ENCODE measurements at places on chromosomes 1 and 21.
A peak's percentile ranks its signal among the peaks of the same experiment; 100 is the strongest.

DNA sequence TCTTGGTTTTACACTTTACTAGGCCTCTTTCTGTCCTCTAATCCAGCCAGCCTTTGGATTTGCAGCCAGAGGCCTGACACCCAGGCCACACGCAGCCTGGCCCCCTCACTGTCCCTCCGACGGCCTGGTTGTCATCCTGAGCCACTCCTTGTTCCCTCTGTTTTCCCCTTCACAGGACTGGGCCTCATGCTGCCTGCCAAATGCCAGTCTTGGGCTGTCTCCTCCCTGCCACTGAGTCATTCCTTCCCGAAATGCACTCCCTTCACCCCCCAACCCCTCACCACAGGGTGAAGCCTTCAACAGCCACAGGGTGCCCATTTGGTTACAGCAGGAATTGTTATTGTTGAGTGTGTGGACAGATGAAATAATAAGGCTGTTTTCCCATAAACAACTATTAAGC, 21.3 kb downstream of the ACOT11 start:
- DNase-seq: no peak

DNA sequence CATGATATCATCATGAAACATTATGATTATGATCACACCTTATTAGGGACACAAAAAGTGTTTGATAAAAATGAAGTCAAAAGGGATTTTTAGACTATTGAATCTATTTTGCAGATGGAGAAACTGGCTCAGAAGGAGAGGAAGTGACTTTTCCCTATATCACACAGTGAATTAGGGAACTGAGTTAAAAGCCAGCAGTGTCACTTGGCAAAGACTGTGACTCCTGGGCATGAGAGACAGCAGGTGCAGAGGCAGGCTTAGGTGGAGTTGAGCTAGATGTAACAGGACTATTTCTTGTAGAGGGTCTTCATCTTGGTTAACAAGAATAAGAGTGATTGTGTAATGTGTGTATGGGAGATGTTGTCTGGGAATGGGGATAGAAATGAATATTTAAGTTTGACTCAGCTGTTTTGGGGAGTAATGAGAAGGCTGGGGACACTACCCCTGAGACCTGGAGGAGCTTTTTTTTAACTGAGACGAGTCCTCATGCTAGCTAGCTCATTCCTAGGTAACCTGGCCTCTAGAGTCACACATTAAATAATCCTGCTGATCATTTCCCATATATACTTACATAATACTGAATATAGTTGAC, 1.0 kb upstream of the CD84 start:
- DNase-seq: no peak

GRCh38 chr1:183461350-183461749, 10.9 kb upstream of the SMG7 start:
- DNase-seq: no peak

DNA sequence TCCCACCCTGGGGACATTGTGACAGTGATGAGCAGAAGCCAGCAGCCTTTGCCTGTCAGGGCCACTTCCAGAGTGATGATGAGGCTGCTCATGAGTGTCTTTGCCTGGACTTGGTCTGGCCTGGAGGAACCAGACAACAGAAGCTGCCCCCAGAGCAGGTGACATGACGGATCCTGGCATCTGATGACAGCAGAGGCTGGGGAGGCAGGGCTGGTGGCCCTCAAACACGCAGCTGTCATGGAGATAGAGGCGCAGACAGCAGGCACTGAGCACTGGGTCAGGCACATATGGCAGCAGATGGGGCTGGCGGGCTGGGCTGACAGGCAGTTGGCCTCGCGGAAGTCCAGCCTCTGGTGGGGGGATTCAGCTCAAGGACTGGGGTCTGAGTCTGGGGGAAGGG, 66.4 kb upstream of the STUM start:
- no peak for DNase-seq

GRCh38 chr1:38533772-38534472, 325.6 kb downstream of the RRAGC start:
- no peak for DNase-seq

DNA sequence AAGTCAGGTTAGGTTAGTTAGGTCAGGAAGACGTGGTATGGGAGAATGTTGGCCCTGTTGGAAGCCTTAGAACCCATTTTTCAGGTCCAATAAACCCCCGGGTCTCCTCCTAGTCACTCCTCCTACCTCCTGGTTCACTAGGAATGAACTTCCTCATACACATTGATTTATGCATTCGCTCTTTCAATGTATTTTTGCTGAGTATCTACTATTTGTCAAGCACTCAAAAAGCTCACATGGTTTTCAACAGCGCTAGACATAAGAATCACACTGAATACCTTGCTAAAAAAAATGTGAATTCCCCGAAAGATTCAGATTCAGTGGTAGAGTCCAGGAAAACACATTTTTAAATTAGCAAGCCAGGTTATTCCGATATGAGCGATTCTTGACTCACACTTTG, 85.8 kb upstream of the LRRN2 start:
- no peak for DNase-seq

DNA sequence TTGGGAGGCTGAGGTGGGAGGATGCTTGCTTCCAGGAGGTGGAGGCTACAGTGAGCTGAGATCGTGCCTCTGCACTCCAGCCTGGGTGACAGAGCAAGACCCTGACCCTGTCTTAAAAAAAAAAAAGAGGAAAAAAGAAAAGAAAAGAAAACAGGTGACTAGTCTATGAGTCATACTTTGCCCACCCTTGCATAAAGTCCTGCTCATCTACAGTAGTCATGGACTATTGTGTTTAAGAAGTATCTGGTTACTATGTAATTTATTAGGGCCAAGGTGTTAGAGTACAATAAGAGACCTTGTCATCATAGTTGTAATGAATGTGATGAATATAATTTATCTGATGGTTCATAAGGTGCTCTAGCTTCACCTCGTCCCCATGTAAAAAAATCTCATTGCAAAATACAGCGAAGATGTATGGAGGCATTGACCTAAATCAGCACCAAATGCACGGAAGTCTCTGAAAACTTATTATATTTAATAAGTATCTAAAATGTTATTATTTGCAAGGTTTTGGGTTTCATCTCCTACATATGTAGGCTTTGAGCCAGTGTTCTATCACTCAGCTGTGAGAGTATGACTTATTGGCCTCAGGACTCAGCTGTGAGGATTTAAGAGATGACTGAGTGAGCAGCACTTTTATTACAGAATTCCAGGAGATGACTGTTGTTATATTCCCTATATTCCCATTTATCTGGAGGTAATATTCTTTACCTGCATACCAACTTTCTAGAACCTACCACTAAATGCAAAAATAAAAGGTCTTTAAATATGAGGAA, 19.9 kb upstream of the KCNJ6 start:
- no peak for DNase-seq

DNA sequence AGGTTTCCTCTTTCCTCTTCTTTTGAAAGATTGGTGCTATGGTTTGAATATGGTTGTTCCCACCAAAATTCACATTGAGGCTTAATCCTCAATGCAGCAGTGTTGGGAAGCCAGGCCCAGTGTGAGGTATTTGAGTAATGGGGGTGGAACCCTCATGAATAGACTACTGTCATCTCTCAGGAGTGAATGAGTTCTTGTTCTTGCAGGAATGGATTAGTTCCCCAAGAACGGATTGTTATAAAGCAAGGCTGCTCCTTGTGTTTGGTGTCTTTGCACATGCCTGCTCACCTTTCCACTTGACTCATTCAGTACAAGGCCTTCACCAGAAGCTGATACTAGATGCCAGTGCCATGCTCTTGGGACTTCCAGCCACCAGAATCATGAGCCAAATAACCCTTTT, 223.2 kb downstream of the BACH1 start:
- no peak for DNase-seq

DNA sequence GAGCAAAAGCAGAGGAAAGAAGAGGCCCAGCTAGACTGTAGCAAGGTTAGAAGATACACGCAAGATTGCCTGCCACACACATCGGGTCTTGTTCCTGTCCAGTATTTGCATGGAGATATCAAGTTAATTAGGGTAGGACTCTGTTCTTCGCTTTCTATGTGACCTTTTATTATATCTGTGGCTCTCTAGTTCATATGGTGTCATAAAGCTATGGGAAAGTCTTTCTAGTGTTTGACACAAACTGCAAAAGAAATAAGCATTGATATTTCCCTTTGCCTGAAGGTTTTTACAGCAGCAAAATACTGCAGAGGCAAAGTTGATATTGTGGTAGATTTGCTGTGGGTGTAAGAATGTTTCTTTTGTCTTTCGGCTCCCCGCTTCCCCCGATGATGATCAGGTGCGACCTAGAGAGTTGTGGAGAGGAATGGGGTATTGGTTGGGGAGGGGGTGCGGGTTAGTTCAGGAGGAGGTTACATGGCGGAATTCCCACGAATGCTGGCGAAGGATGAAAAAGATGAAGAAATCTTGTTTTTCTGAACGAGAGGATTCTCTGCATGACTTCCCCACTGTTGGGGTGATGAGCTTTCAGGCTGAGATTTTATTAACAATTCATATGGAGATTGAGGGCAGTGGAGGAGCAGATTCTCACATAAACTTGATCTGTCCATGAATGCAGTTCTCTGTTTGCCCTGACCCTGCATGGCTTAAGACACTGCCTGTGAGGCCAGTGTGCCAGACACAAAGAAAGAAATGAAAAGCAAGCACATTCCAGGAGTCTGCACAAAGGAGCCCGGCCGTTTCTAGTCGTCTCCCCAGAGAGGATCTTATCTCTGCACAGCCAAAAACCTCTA, 550.2 kb downstream of the USP25 start:
- DNase-seq: peak; percentile 64

DNA sequence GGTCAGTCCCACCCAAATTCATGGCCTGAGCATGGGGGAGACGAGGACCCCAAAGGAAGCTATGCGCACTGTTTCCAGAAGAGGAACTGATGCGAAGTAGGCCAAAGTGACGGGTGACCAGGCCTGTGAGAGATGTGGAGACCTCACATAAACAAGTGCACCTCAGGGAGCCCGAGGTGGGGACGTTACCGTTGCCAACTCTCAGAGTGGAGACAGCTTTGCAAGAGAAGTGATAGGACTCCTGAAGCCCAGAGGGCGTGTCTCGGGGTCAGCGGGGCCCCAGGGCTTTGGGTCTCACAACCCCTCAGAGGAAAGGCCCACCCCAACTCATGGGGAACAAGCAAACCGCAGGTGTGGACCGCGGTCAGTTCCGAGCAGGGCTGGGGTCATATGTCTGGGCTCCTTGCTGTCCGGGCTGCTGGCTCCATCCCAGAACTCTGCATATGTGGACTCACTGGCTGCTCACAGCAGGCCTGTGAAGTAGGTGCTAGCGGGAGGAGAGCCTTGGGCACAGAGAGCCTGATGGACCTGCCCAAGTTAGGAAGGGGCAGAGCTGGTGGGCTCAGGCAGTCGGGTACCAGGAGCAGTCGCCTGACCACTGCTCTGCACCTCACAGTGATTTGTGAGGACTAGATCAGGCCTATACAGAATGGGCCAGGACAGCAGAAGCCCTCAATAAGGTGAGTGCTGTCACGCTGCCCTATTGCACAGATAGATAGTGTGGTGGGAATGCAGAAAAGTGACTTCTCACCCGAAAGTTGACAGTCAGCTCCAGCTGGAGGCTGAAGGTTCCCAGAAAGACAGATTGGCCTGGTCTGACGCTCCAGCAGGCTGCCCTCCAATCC, 26.2 kb downstream of the STUM start:
- no peak for DNase-seq

GRCh38 chr1:108033550-108033951, 68.6 kb upstream of the VAV3 start:
- DNase-seq: no peak

- no peak for DNase-seq
Observed at GRCh38 chr1:14345946-14346550, 252.4 kb upstream of the KAZN start.

DNA sequence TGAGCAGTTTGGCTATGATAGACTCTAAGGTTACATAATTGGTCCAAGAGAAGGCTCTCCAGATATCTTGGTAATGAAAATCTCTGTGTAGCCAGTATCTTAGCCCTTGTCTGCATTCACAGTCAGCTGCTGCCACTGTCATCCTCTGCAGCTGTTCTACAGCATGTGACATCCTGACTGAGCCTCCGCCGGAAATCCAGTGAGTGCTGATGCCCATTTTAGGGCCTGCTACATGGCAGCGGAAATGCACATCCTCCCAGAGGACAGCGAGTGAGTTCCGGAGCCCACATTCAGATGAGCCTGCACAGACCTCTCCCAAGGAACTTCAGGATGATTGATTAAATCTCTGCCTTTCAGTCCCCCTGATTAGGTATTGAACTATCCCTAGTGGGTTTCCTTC, 237.1 kb downstream of the HHIPL2 start:
- no peak for DNase-seq
